ENCODE measurements at places on chromosomes 5 and 9.
A peak's percentile ranks its signal among the peaks of the same experiment; 100 is the strongest.

GRCh38 chr5:86756839-86757238 lies 139.1 kb downstream of the COX7C start:
- DNase-seq, result no peak

DNA sequence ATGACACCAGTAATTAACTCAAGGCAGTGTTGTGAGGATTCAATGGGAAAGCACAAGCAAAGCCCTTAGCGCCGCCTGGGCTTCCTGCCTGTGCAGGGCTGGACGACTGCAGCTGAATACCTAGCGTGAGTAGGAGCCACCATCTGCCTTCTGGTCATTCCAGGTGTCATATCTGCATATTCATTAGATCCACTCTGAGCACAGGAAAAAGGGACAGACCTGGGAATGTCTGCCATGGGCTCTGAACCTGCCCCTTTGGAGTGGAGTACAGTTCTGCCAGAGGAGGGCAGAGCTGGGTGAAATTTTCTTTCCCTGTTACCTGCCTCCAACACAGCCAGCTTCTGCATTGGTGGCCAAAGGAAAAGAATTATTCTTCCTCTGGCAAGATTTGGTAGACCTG lies 298.8 kb downstream of the NSG2 start:
- DNase-seq, result no peak

DNA sequence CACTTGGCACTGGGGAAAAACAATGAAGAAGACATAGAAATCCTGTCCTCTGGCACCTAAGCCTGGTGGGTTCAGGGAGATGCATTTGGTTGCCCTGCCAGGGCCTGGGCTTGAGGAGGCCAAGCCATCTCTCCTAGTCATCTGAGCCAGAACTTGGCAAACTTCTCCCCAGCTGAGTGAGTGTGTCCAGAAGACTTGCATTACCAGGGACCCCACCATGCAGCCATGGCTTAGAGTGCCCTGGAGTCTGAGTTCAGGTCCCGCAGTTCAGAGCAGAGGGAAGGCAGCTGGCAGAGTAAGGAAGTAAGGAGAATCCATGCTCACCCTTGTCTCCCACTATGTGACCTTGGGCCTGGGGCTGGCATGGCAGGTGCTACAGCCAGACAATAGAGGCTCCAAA lies 37.4 kb upstream of the FCN1 start:
- DNase-seq, result no peak

- DNase-seq, result no peak
These were observed 37.8 kb upstream of the CRB2 start for GRCh38 chr9:123318202-123318601.

GRCh38 chr9:116287721-116288120 lies 134.1 kb downstream of the PAPPA start:
- peak; percentile 75 for DNase-seq

DNA sequence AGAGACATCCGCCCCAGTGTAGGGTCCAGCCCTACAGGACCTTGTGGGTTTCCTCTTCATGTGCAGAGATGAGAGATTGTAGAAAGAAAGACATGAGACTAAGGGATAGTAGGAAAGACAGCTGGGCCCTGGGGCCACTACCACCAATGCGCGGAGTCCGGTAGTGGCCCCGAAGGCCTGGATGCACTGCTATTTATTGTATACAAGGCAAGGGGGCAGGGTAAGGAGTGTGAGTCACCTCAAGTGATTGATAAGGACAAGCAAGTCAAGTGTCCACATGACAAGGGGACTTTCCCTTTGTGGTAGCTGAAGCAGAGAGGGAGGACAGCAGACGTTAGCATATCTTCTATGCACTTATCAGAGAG lies 6.2 kb upstream of the TMEM141 start:
- DNase-seq, result no peak

DNA sequence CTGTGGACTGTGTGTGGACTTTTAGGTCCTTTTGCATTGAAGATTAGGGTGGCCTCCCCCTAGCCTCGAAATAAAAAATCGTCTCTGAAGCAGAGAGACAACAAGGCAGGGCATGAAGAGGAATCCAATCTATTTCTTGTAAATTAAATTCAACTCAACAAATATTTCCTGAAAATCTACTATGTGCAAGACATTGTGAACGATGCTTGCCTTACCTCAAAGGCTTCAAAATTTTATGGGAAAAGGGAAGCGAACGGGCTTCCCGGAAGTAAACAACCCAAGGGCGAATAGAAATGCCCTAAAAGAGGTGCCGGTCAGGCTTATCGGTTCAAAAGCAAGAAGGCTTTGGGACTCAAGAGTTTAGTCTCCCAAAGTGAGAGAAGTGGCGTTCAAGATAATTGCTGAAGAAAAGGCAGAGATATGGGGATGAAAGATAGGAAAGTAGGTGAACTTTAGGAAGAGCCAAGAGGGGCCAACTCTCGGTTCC lies 525 bp downstream of the KIF24 start:
- DNase-seq, result peak; percentile 72

DNA sequence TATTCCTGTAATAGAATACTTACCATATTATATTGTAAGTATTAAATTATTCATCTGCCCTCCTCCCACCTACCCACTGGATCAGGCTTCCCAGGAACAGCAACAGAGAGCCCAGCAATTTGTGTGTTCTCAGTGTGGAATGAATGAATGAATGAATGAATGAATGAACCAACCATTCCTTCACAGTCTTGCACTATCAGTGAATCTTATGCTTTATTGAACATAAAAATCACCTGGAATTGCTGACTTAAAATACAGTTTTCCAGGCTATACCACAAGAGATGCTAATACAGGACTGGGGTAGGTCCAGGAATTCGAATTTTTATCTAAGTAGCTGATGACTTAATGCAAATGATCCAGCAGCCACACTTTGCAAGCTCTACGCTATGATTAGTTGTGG lies 51.6 kb downstream of the DOCK8 start:
- no peak for DNase-seq

- DNase-seq, result no peak
These were observed 1209.3 kb upstream of the C9orf72 start for GRCh38 chr9:28782630-28783029.

DNA sequence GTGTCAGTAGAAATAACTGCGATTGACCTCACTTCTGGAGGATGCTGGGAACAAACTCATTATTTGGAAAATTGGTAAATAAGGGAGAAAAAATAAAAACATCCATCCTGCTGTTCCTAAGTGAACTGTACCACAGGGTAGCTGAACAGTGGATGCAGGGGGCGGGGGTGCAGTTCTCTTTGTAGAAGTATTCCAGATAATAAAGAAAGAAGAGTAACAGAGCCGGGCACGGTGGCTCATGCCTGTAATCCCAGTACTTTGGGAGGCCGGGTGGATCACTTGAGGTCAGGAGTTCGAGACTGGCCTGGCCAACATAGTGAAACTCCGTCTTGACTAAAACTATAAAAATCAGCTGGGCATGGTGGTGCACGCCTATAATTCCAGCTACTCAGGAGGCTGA lies 132.1 kb downstream of the COL23A1 start:
- no peak for DNase-seq

DNA sequence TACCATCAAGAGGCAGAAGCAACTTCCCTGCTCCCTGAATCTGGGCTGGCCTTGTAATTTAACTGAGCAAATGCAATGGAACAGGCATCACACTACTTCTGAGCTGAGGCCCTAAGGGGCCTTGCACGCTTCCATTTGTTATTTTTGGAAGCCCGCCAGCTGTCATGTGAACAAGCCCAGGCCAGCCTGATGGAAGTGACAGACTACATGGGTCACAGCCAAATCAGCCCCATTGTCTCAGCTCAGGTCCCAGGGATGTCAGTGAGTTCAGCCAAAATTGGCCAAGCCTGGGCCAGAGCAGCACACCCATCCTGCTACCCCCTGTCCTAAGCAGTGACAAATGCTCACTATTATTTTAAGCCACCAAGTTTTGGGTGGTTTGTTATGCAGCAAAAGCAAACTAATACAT lies 72.8 kb downstream of the PRRT1B start:
- peak; percentile 46 for DNase-seq
